Activated CD4-positive, alpha-beta memory T cell treated with anti-CD3 and anti-CD28 coated beads, Interleukin-2, amount 10 ng/mL, durations not matched to agents 7 days and 5 days (primary cell): ENCODE measurements at places on chromosomes 12 and 14. TPM values are rescaled to one million over a fixed set of nuclear protein-coding genes. Genes with fewer than 3 reads are reported as not detected.

- DNase-seq = no peak
Observed at GRCh38 chr12:106106892-106107291, 31.9 kb downstream of the NUAK1 start.

ITGB7 gene
- 780 TPM for total RNA-seq

DNA sequence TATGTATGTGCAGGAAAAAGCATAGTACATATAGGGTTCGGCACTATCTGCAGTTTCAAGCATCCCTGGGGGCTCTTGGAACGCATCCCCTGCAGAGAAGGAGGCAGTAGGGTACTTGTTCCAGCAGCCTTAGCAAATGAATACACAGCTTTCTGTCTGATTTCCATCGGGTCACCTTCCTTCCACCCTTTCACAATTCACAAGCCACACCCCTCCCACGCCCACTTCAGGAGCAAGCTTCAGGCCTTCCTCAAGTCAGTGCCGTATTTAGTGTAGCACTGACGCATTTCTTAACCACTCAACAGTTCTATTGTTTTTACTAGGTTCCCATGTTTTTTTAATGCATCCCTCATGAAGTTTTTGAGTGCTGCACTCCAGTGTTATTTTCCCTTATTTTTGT, 64.2 kb downstream of the CLMN start:
- DNase-seq = no peak

DNA sequence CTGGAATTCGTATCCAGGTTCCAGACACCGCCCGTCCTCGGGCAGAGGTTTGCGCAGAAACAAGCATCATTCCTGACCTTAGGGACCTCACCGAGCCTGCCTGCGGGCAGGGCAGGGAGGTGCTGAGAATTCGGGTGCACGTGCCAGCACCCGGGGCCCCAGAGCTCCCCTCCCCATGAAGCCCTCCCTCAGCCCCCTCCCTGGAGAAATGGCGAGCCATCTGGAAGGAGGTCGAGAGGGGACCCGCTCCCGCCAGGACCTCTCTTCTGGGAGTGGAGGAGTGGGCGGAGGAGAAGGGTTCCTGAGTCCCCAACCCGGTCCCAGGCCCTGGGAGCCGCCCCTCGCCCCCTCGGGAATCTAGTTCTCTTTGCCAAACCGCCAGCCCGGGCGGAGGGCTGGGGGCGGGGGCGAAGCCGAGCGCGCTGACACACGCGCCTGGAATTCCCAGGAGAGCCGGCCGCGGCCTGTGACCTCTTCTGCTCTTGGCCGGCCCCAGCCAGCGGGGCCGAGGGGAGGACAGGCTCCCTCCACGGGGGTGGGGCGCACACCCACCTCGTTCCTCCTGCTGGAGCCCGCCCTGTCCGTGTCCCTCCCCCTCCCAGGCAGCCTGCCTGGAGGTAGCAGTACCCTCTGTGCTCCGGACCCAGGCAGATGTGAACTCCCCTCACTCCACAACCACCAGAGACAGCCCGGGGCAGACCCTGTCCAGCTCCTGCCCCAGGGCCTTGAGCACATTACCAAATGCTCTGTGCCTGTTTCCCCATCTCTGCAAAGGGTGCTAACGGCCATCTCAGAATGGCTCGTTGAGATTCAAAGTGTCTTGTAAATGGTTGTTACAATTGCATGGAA, 23.0 kb upstream of the GPR132 start:
- no peak for DNase-seq

CD4 gene
- total RNA-seq = 327 TPM

GRCh38 chr12:54306925-54307741, 6.3 kb upstream of the NFE2 start:
- peak; percentile 56 for DNase-seq
